ENCODE measurements at places on chromosomes 7 and 10.

GRCh38 chr7:12119620-12120303, 91.3 kb upstream of the TMEM106B start:
- no peak for DNase-seq

DNA sequence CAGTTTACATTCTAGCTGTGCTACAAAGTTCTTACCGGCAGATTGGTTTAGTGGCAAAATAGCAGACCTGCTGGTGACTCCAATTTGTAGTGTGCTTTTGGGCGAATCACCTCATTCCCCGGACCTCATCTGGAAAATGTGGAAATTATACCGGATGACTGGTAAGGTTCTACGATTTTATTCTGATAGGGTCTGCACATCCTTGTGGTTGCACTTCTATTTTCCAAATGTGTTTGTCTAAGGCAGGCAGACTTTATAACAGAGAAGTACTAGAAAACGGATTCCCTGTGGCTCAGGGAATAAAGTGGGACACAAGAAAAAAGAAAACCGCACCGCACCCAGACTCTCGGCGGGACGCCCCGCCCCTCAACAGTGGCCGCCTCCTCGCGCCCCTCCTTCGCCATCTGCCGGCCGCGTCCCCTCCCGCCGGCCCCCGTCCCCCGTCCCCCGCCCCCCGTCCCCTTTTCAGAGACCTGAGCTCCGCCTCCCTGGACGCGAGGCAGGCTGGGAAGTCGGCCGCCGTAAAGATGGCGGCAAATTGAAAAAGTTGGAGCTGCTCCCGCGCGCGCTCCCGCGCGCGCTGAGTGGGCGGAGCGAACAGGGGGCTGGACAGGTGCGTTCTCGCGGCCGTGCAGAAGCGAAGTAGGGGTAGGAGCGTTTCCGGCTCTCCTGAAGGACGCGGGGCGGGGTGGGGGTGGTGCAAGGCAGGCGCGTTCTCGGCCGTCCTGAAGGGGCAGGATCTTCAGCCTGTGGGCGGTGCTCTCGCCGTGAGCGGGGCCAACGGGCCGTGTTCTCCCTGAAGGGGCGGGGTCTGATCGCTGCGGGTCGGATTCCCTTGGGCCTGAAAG, 532 bp upstream of the CCM2 start:
- DNase-seq = peak; percentile 98

- DNase-seq = no peak
Measured at GRCh38 chr10:14749070-14749809, 25.5 kb downstream of the FAM107B start.

DNA sequence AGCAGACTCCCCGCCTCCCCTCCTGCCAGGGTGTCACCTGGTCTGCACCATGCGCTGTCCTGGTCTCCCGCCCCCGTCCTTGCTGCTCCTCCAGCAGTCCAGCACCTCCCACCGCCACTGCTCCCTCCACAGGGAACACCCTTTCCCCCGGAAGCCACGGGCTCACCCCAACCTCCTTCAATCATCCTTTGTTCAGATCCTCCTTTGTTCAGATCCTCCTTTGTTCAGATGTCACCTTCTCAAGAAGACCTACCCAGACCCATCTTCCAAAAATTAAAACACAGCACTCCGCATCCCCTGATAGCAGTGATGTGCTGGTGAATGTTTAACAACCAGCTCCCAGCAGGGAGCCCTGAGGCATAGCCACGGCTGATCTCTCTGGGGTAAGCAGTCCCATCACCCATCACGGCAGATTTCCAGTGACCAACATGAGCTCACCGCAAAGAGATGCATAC, 237.7 kb downstream of the USP6NL start:
- no peak for DNase-seq

GRCh38 chr10:16950656-16951601, 133.7 kb upstream of the RSU1 start:
- no peak for DNase-seq

DNA sequence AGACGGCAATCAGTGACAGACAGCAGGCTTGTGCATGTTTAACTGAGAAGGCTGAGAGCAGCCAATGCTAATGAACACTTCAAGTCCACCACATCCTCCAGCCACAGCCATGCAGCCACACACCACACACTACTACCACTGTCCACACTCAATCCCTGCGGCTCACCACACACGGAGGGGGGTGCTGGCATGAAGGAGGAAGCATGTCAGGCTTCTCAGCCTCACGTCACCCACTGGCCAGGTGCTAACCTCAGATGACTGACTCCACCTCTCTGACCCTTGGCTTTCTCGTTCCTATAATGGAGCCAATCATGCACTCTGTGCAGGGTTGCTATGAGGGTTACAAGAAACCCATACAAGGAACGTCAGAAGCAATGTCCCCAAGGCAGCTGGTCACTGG, 165.4 kb upstream of the RNF32 start:
- no peak for DNase-seq

DNA sequence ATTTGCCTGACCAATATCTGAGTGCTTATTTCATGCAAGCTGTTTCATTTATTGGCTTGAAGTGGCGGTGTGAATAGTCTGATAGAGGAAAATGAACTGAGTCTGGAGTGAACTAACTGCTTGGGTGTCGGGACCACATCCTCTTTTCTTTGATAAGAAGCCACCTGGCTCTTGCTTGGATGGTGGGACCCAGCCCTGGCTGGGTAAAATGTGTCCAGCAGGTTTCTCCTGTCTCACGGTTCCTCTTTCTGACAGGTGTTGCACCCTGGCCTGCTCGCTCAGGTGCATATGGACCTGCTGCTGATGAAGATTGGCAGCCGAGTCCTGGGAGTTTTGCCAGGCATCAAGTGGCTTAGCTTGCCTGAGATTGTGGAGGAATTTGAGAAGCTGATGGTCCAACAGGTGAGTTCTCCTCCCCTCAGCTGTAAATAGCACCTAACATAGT, 1.6 kb downstream of the ADCK2 start:
- no peak for DNase-seq

GRCh38 chr7:72538856-72539255, 126.7 kb upstream of the CALN1 start:
- DNase-seq = no peak

DNA sequence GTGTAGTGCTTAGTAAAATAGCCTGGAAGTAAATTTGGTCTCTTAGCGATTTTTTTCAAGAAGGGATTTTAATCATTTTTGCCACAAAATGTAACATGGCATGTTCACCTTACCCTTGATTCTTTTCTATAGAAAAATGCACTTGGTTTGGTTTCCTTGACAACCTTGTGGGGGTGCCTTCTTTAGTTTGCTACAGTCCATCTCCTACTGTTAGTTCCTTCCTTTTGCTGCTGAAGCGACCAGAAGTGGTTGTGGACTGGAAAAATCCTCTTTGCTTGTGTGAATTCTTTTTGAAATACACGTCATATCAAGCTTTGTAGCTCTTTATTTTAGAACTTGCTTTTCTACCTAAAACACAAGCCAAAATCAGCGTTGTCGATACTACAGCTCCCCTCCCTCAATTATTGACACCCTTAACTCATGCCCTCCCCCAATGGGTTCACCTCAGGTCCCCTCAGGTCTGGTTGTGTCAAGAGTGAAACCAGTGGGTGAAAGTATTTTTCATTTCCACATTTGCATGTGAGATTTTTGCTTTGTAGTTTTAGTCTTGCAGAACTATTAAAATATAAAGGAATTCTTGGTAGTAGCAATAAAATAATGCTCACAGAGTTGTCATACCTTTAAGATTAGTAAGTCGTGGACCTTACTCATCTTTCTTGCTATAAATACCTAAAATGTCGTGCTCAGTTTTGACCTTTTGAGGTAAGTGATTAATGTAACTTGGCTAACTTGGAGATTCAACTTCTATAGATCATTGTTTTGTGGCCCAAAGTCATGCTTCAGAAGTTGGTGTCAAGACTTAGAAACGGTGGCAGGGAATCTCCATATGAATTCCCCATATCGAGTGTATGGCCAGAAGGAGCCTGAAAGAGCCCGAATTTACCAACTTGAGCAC, 1.5 kb downstream of the ACTR3B start:
- no peak for DNase-seq

- no peak for DNase-seq
Measured at GRCh38 chr7:142088022-142088714, 23.4 kb upstream of the MGAM2 start.

- DNase-seq = no peak
Measured at GRCh38 chr10:109689785-109690184, 233.5 kb downstream of the XPNPEP1 start.

- no peak for DNase-seq
Measured at GRCh38 chr7:32536585-32536984, 41.3 kb downstream of the AVL9 start.

DNA sequence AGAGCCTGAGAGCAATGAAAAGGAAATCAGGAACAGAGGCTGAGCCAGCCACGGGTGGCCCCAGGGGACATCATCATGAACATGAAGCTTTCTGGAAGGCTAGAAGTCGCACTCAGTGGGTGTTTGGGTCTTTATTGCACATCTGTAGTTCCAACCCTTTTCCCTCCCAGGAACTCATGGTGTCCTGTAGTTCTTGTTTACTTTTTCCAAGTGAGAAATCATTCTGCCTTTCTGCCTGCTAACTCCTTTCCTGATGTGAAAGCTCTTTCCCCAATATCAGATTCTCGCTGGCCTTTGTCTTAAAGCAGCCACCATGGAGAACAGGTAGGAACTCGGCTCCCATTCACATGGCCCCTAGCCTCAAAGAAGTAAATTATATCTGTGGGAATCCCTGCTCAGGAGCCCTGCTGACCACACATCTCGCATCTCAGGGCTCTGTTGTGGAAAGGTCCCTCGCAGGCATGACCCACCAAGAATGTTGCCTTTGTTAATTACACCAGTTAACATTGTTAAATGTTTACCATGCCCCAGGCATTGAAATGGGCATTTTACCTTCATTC, 542.7 kb downstream of the TNS3 start:
- DNase-seq = no peak

DNA sequence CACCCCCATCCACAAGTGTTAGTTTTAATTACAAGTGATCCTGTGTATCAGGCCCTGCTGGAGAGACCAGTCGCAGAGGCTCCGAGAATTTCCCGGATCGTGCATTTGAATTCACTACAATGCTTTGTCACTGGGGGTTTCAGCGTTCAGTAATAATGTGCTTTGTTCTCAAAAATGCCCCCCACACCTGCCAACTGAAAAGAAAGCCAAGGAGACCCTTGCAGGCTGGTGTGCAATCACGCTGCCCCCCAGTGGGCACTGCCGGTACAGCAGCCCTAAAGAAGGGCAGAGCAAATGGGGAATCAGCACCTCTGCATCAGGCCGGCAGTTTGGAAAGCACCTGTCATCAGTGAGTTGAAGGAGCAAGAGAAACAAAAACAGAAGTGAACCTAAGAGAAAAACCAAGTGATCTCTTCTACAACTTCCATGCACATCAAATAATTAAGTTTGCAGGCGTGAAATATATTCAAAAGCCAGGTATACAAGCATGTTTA, 177.6 kb downstream of the PARD3 start:
- peak; percentile 28 for DNase-seq

DNA sequence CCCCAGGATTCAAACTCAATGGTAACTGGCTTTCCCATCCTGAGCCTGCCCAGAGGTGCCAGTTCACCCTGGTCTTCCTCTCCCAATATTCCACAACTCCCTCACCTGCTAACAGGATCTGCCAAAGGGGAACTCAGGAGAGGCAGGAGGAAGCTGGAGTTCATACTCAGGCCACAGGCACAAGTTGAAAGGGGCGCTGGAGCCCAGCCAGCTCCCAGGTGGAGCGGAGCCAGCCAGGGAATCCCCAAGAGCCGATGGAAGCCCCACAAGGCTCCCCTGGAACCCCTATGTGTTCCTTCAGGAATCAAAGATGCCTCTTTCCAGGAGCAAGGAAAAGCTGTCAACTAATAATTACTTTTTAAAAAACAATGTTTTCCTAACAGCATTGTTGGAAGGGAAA, 63.5 kb downstream of the SH3PXD2A start:
- no peak for DNase-seq

DNA sequence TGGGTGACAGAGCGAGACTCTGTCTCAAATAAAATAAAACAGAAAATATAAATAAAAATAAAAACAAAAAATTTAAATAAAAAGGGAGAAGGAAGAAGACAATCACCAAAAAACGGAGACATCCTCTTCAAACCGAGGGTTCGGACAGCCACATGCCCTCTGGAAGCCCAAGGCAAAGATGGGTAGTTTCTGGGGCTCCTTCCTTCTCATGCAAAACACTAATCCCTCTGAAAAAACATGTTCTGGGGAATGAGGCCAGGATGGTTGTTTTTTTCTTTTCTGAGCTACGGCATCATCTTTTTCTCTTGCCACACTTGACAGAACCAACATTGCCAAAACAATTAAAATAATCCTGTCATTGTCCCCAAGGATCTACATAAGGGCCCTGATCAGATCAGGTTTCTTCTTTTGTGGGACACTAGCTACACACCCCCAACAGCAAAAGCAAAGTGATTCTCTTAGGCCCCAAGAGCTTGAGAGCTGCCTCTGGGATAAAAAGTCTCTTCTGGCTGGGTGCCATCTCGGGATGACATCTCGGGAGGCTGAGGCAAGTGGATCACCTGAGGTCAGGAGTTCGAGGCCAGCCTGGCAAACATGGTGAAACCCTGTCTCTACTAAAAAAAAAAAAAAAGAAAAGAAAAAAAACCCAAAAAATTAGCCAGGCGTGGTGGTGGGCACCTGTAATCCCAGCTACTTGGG, 14.2 kb upstream of the POR start:
- DNase-seq = no peak

DNA sequence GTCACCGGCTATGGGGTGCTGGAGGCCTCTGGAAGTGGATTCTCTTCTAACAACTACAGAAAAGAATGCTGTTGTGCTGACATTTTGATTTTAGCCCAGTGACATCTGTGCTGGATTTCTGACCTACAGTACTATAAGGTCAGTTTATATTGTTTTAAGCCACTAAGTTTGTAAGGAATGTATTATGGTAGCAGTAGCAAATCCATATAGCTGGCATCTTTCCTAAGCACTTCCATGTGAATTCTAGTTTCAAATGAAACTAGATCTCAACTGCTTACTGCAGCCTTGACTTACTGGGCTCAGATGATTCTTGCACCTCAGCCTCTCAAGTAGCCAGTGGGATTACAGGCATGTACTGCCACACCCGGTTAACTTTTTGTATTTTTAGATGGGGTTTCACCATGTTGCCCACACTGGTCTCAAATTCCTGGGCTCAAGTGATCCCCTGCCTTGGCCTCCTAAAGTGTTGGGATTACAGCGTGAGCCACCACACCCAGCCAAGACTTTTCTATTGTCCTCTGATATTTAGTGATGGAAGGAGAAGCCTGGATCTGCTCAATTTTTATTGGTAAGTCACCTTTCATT, 414.0 kb downstream of the PHTF2 start:
- DNase-seq = no peak

DNA sequence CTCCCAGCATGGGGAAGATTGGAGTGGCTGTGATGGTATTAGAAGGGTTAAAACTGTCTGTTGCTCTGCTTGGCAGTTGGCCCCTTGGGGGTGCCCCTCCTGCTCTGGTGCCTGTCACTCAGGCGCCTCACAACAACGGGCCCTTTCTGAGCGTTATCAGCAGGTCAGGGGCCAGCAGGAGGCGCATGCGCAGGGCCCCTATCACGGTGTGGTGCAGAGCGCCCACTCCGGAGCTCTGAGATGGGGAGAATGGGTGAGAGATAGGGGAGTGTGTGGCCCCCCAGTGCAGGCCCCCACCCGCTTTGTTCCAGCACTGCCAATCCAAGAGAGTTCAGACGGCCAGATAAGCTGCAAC, 24.8 kb downstream of the GBX1 start:
- DNase-seq = no peak

Measured in stimulated activated CD8-positive, alpha-beta memory T cell treated with anti-CD3 and anti-CD28 coated beads, Interleukin-12 subunit alpha, Interleukin-12 subunit beta, amount 100 ng/mL, for 1 hour (primary cell).